ENCODE measurements at places on chromosomes 4 and X.

GRCh38 chrX:138127314-138127713 lies 561.4 kb downstream of the ZIC3 start:
- no peak for DNase-seq

DNA sequence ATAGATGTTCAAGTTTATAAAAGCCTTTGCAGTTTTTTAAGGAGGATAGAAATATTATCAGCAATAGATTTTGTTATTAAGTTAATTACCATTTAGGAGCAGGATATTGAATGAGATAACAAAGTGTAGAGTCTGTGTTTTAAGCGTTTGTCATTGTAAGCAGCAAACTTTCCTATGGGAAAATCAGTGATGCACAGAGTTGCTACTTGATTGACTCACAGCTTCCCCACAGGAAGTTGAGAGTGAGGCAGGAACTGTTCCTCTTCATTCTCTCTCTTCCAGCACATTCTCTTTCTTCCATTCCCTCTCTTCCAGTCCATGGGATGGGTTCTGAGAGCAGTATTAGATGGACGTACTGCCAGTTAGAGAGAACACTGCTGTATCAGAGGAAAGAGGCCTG lies 867.7 kb upstream of the AGA start:
- no peak for DNase-seq

GRCh38 chr4:106494066-106494465 lies 125.5 kb upstream of the GIMD1 start:
- DNase-seq = no peak

GRCh38 chrX:154059729-154060245 lies 37.7 kb downstream of the MECP2 start:
- no peak for DNase-seq

- DNase-seq = no peak
Observed at GRCh38 chr4:84417997-84418709, 80.9 kb downstream of the NKX6-1 start.

- DNase-seq = peak; percentile 3
Observed at GRCh38 chr4:154618708-154619315, 6.4 kb upstream of the FGG start.

DNA sequence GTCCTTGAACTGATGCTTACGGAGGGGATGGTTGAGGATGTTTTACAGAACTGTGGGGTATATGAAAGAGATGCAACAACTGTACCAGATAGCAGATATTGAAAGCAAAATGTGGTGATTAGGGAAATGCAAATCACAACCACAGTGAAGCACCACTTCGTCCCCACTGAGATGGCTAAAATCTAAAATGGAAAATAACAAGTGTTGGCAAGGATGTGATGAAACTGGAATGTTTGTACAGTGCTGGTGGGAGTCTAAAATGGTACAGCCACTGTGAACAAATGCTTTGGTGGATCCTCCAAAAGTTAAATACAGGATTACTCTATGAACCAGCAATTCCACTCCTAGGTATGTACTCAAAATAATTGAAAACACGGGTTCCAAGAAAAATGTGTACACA lies 22.9 kb downstream of the XG start:
- no peak for DNase-seq
